ENCODE measurements at places on chromosomes 6 and 20. TPM values are rescaled to one million over a fixed set of nuclear protein-coding genes. Genes with fewer than 3 reads are reported as not detected.

RAD21L1 gene
- not detected for total RNA-seq

BHLHE23 gene
- not detected for total RNA-seq

MAP1LC3A gene
- total RNA-seq, result not detected

MUC21 gene
- not detected for total RNA-seq

PSORS1C2 gene
- total RNA-seq, result not detected

GRCh38 chr6:124200661-124201060 is 397.0 kb downstream of the NKAIN2 start:
- DNase-seq, result no peak

- DNase-seq, result no peak
These were observed 181.6 kb upstream of the AKAP12 start for GRCh38 chr6:151058021-151058733.

DNA sequence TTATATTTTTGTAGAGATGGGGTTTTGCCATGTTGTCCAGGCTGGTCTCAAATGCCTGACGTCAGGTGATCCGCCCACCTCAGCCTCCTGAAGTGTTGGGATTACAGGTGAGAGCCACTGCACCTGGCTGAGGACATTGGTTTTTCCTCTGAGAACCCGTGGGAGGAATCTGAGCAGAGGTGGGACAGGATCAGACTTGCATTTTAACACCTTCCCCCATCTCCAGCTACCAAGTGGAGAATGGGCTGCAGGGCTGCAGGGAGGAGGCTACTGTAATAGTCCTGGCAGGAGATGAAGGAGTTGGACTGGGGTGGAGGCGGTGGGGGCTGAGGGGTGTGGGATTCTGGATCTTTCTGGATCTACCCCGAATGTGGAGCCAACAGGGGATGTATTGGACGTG is 24.5 kb downstream of the FAM110A start:
- DNase-seq, result no peak

- no peak for DNase-seq
These were observed 25.3 kb upstream of the RIPOR2 start for GRCh38 chr6:24960991-24961475.

DNA sequence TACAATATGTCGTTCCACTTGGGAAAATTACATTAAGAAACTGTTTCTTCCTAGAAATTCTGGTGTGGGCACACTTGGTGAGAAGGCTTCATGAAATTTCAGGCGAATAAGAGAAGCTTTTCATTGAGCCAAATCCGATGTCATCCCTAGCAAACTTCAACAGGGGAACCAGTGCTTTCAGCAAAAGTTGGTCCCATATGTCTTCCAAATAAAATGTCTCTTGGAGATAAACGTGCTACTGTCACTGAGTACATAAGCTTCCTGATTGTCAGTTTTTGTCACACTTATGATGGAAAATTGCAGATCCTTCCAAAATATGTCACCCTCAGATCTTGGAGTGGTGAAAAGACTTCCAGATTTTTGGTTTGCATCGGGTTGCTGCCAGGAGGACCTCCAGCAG is 31.1 kb upstream of the SLC35A1 start:
- no peak for DNase-seq

Measured in HepG2 (cell line).